ENCODE measurements at places on chromosomes 13 and 19. TPM values are rescaled to one million over a fixed set of nuclear protein-coding genes. Genes with fewer than 3 reads are reported as not detected.

DNA sequence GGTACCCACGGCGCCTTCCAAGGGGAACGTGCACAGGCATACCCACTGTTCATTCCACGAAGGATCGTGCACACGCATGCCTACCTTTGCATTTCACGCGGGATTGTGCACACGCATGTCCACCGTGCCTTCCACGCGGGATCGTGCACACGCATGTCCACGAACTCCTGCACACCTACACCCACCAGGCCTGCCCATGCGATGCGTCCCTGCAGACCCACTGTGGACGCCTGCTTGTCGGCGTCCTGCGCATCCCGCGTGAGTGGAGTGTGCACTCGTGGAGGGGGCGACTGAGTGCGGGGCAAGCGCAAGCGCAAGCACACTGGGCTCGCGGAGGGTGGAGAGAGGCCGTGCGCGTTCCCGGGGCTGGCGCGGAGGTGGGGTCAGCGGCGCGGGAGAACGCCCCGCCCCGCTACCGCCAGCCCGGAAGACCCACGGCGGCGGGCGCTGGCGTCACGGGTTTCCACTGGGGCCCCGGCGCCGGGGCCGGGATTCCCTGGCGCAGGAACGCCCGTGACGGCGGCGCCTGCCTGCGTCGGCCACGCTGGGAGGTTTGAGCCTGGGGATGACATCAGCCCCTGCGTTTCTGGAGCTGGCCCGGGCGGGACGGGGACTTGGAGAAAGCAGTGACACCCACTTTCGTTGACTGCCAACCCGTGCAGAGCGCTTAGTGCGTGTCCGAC lies 18.7 kb downstream of the GADD45B start:
- no peaks in the 10 kb centered on the region for H3K27me3 ChIP-seq
- peaks cover 19% of the 10 kb centered on the region for H3K4me1 ChIP-seq

GRCh38 chr19:43574424-43575155 lies 737 bp downstream of the XRCC1 start:
- peak overlapping the region; percentile 65 for H3K27ac ChIP-seq
- H3K36me3 ChIP-seq, result no peaks in the 10 kb centered on the region
- no peaks in the 10 kb centered on the region for H3K27me3 ChIP-seq
- peak overlapping the region; percentile 87 for H3K4me3 ChIP-seq

GRCh38 chr13:41502673-41503072 lies 45.3 kb downstream of the RGCC start:
- H3K27me3 ChIP-seq, result no peaks in the 10 kb centered on the region
- H3K36me3 ChIP-seq, result no peaks in the 10 kb centered on the region
- H3K27ac ChIP-seq, result no peak overlapping the region
- no peak overlapping the region for H3K4me3 ChIP-seq
- H3K4me1 ChIP-seq, result peaks cover 6% of the 10 kb centered on the region

- DNase-seq, result no peak
- no peak overlapping the region for H3K4me3 ChIP-seq
- no peaks in the 10 kb centered on the region for H3K27me3 ChIP-seq
- H3K4me1 ChIP-seq, result peaks cover 2% of the 10 kb centered on the region
- H3K27ac ChIP-seq, result no peak overlapping the region
- no peaks in the 10 kb centered on the region for H3K36me3 ChIP-seq
These were observed 226.8 kb downstream of the RAP2A start for GRCh38 chr13:97660594-97661260.

- H3K27me3 ChIP-seq, result no peaks in the 10 kb centered on the region
- DNase-seq, result no peak
- H3K4me1 ChIP-seq, result no peaks in the 10 kb centered on the region
- peaks cover 72% of the 10 kb centered on the region for H3K36me3 ChIP-seq
These were observed 21.2 kb downstream of the SAFB start for GRCh38 chr19:5644037-5644436.

- H3K27me3 ChIP-seq, result no peaks in the 10 kb centered on the region
- no peak overlapping the region for H3K27ac ChIP-seq
- H3K36me3 ChIP-seq, result no peaks in the 10 kb centered on the region
- peak; percentile 66 for DNase-seq
These were observed 60.9 kb downstream of the WDFY2 start for GRCh38 chr13:51645154-51645650.

GRCh38 chr19:45103508-45104319 lies 10.7 kb downstream of the PPP1R37 start:
- H3K27me3 ChIP-seq, result no peaks in the 10 kb centered on the region
- DNase-seq, result no peak
- H3K27ac ChIP-seq, result no peak overlapping the region
- H3K36me3 ChIP-seq, result no peaks in the 10 kb centered on the region

Gene ZNF253
- 1.8 TPM for total RNA-seq

DNA sequence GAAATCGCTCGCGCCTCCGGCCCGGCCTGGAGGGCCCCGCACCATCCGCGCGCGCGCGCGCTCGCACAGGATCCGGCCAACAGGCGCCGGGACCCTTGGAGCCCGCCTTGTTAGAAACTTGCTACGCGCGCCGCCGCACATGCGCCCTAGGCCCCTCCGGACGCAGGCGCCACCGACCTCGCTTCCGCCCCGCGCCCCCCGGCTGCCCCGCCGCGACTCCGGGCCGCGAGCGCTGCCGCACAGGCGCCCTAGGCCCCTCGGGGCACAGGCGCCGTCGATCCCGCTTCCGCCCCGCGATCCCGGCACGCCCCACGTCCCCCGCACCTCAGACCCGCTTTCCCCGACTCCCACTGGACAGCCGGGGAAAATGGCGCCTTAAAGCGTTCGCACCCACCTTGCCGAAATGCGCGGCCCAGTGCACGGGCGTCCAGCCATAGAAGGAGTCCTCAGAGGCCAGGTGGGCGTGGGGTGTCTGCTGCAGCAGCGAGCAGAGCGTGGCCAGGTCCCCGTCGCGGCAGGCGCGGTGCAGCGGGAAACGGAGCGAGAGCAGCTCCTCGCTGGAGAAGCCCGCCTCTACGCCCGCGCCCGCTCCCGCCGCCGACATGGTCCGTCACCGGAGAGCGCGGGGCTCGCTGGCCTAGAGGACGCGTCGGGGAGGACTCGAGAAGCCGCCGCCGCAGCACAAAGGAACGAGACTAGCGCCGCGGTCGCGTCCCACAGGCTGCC lies 375 bp downstream of the ANKRD10 start:
- peaks cover 12% of the 10 kb centered on the region for H3K4me1 ChIP-seq
- H3K4me3 ChIP-seq, result peak overlapping the region; percentile 92
- peak overlapping the region; percentile 99 for H3K27ac ChIP-seq
- H3K36me3 ChIP-seq, result peaks cover 9% of the 10 kb centered on the region

Gene ZNF563
- not detected for total RNA-seq

GRCh38 chr13:52879950-52880741 lies 31.7 kb upstream of the PCDH8 start:
- no peaks in the 10 kb centered on the region for H3K27me3 ChIP-seq
- no peak overlapping the region for H3K4me3 ChIP-seq
- H3K27ac ChIP-seq, result no peak overlapping the region
- DNase-seq, result no peak
- no peaks in the 10 kb centered on the region for H3K36me3 ChIP-seq
- no peaks in the 10 kb centered on the region for H3K4me1 ChIP-seq

- H3K4me1 ChIP-seq, result no peaks in the 10 kb centered on the region
- H3K36me3 ChIP-seq, result no peaks in the 10 kb centered on the region
- no peaks in the 10 kb centered on the region for H3K27me3 ChIP-seq
- no peak for DNase-seq
- H3K27ac ChIP-seq, result no peak overlapping the region
- H3K4me3 ChIP-seq, result no peak overlapping the region
These were observed 1369.8 kb downstream of the PCDH9 start for GRCh38 chr13:65860306-65860705.

Gene NTN5
- total RNA-seq, result not detected

DNA sequence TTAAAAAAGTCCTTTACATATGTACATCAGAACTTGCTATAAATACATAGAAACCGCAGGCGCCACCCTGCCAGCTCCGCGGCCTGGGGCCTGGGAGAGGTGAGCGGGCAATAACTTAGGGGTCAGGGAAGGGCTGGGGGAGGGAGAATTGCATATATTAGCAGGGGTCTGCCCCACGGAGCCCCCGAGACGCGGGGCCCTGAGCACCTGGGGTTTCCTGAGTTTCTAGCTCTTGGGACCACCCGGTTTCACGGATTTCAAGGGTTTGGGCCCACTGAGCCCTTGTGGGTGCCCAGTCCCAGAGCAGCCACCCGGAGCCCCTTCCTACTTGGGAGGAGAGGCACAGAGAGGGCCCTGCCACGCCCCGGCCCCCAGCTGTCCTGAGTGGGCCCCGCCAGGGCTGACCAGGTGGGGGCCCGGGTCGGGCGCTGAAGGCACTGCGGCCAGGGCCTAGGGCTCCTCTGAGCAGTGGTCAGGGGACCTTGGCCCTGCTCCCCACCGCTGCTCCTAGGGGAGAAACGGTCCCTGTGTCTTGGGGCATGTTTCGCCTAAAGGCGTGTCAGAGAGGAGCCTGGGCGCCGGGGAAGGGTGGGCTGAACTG lies 4.0 kb downstream of the GPX4 start:
- no peaks in the 10 kb centered on the region for H3K27me3 ChIP-seq
- H3K4me3 ChIP-seq, result no peak overlapping the region

Gene GARIN5A
- total RNA-seq, result not detected

DNA sequence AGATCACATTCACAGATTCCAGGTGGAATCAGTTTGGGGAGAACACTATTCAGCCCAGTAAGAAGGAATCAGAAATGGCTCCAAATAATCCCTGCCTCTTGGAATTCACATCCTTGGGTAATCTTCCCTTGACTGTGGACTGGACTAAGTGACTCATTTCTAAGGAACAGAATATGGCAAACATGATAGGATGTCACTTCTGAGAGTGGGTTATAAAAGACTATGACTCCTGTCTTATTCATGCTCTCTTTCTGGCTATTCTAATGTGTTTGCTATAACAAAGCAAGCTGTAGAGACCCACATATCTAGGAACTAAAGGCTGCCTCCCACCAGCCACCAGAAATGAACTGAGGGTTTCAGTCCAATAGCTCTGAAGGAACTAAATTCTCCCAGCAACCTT lies 37.8 kb downstream of the MBD3L2B start:
- no peaks in the 10 kb centered on the region for H3K27me3 ChIP-seq
- H3K27ac ChIP-seq, result no peak overlapping the region
- no peak for DNase-seq
- no peaks in the 10 kb centered on the region for H3K36me3 ChIP-seq
- no peak overlapping the region for H3K4me3 ChIP-seq
- no peaks in the 10 kb centered on the region for H3K4me1 ChIP-seq

- H3K27me3 ChIP-seq, result no peaks in the 10 kb centered on the region
- H3K36me3 ChIP-seq, result no peaks in the 10 kb centered on the region
- DNase-seq, result no peak
- no peak overlapping the region for H3K4me3 ChIP-seq
- H3K4me1 ChIP-seq, result no peaks in the 10 kb centered on the region
These were observed 17.1 kb upstream of the PSMC4 start for GRCh38 chr19:39953915-39954314.

Data from ascending aorta (tissue), 2 donors.